Thyroid gland (tissue), 4 donors: ENCODE measurements at places on chromosomes 7 and 10. TPM values are rescaled to one million over a fixed set of nuclear protein-coding genes. Genes with fewer than 3 reads are reported as not detected.

Gene MYL7
- total RNA-seq, result not detected

Gene ANKRD1
- total RNA-seq, result not detected

Gene LIPM
- not detected for total RNA-seq

Gene KIAA1549
- total RNA-seq, result 3.8 TPM

DNA sequence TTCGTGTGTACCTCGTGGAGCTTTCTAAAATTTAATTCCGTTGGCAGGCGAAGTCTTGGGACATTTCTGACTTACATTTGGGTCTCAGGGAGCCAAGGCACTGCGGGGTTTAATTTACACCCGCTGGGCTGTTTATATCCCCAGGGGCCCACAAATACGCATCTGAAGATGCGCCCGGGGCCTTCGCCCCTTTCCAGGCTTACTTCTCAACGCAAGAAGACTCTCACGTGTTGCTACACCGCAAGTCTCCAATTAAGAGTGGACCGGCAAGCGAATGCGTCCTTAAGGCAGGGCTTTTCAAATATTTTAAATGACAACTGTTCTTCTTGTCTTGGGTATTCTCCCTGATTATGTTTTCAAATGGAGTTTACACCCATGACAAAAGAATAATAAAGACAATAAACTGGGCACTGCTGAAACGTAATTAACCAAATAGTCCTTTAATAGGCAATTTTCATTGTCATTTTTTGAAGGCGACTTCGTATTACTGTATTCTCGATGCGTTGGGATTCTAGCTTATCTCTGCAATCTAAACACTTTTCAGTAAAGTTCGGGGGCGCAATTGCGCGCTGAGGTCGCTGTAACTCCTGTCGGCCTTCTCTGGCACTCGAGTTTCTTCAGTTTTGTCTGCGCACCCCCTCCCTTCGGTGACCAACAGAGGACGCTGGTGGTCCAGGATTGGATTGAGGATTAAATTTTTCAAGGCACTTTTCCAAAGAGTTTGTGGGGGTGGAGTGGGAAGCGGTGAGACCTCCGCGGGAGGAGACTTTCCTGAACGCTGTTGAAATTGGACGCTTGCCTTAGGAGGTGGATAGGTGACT lies 837 bp upstream of the IGFBP3 start:
- H3K4me1 ChIP-seq, result peaks cover 14% of the 10 kb centered on the region
- H3K36me3 ChIP-seq, result no peaks in the 10 kb centered on the region
- H3K4me3 ChIP-seq, result peak overlapping the region; percentile 27
- DNase-seq, result peak; percentile 58
- H3K27me3 ChIP-seq, result no peaks in the 10 kb centered on the region

DNA sequence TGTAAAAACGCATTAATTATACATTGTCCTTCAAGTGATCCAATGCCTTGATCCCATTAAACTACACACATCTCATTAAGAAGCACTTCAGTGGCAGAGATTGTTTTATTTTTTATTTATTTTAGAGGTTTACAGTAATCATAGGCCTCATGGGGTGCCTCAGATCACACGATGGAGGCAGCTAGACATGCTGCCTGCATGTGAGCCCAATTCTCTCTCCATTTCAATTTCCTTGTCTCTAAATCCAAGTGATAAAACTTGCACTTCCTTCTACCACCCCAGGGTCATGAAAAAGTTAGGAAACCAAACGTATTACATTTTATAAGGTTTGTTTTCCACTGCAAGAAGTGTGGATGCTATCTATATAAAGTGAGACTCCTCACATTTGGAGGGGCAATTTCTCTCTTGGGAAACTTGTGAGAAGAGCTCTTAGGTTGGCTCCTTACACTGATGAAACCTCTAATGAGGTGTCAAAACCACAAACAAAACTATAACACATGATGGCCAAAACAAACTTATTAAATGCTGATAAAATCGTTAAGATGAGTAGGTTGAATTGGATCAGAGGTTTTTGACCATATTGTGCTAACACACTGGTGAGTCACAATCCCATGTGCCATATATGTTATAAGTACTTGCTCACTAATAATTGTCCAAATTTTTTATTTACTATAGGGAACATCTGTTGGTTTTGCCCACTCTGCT lies 22.3 kb upstream of the XPNPEP1 start:
- no peaks in the 10 kb centered on the region for H3K36me3 ChIP-seq
- H3K4me1 ChIP-seq, result peaks cover 15% of the 10 kb centered on the region
- no peak overlapping the region for H3K4me3 ChIP-seq
- no peaks in the 10 kb centered on the region for H3K27me3 ChIP-seq
- no peak overlapping the region for H3K27ac ChIP-seq
- DNase-seq, result no peak

DNA sequence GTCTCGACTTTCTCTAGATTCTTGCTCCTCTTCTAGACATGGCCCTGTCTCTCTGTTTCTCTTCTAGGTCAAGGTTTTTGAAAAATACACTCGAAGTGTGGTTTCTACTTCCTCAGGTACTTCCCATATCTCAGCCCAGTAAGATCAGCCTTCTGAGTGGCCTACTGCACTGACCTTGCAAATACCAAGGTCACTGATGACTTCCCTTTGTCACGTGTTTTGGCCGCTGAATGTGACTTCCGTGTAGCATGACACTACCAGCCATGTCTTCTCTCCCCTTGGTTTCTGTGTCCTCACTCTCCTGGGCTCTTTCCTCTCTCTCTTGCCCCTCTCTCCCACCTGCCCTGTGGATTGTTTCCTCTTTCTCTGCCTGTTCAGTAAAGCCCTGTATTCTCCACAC lies 7.9 kb upstream of the WIPF3 start:
- no peak overlapping the region for H3K27ac ChIP-seq
- no peaks in the 10 kb centered on the region for H3K27me3 ChIP-seq
- no peak for DNase-seq
- H3K4me1 ChIP-seq, result no peaks in the 10 kb centered on the region
- no peaks in the 10 kb centered on the region for H3K36me3 ChIP-seq

DNA sequence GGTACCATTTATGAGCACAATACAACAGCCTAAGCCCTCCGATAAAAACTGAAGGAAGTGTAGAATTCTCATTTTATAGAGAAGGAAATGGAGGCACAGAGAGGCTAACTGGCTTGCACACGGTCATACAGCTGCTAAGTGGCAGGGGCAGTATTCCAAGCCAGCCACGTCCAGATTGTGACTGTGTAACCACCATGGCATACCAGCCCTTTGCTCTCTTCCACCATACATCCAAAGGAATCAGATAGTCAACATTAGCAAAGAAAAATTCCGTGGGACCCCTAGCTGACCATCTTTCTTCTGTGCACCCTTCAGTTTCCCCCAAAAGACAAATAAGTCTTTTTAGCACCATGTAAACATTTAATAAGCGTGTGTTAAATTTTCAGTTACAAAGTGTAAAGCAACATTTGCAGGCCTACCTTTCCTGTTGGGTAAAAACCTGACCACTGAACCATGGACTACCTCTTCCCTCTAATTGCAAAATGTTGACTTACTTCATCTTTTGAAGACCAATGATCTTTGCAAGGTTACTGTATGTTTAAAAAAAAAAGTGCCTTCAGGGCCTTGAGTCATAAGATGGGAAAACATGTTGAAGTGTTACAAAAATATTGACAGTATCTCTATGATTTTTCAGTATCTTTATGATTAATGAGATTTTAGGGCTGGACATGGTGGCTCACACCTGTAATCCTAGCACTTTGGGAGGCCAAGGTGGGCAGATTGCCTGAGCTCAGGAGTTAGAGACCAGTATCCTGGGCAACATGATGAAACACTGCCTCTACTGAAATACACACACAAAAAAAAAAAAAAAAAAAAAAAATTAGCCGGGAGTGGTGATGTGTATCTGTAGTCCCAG lies 24.3 kb upstream of the PDZD8 start:
- DNase-seq, result no peak
- H3K27me3 ChIP-seq, result no peaks in the 10 kb centered on the region
- no peak overlapping the region for H3K27ac ChIP-seq
- H3K4me1 ChIP-seq, result no peaks in the 10 kb centered on the region
- no peak overlapping the region for H3K4me3 ChIP-seq

- no peaks in the 10 kb centered on the region for H3K27me3 ChIP-seq
- no peak overlapping the region for H3K4me3 ChIP-seq
- no peaks in the 10 kb centered on the region for H3K36me3 ChIP-seq
- DNase-seq, result no peak
- H3K4me1 ChIP-seq, result peaks cover 6% of the 10 kb centered on the region
Measured at GRCh38 chr10:110214371-110214826, 7.0 kb downstream of the MXI1 start.

DNA sequence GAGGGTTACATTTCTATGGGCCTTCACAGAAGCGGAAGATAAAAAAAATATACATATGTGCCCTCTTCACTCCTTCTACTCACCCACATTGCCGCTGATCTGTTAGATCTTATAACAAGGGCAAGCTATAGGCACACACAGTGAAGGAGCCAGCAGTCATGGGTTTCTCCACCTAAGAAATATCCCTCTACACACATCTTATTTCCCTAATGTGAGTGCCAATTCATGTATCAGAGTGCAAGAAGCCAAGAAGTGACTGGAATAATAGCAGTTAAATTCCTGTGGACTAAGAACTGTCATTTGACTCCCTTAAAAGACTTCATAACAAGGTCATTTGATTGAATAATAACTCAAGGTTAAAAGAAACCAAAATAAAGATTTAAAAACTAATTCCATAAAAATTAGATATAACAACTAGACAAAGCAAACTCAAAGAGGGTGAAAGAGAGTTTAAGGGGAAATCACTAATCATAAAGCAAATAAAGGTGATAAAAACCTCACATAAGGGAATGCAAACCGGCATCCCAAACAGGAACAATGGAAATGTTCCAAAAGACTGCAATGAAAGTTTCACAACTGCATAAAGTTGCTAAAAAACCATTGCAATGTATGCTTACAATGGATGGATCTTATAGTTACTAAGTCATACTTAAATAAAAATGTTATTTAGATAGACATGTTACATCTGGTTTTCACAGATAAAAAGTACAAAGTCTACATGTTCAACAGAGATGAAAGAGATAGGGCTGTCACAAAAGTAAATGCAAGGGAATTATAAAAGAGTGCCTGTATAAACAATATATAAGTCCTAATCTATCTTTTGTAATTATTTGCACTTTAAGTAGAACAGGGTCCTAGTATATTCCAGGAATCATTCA lies 42.8 kb downstream of the ARHGAP21 start:
- H3K4me1 ChIP-seq, result no peaks in the 10 kb centered on the region
- H3K4me3 ChIP-seq, result no peak overlapping the region
- H3K27ac ChIP-seq, result no peak overlapping the region
- no peak for DNase-seq

DNA sequence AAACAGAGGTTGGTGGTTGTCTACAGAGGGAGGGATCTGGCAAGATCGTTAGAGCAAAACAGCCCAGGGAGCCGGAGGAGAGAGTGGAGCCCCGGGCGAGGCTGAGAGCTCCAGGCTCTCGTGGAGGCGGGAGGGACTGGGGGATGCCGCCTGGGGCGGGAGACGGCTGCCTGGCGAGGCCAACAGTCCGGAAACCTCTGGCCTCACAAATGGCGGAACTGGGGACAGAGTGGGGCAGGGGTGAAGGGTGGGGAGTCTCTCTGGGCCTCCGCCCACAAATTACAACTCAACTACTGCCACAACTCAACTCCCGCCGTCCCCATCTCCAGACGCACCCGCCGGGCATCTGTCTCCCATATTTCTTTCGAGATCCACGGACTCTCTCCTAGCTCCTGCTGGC lies 47.7 kb downstream of the CLEC2L start:
- H3K27ac ChIP-seq, result no peak overlapping the region
- peaks cover 19% of the 10 kb centered on the region for H3K36me3 ChIP-seq
- H3K27me3 ChIP-seq, result no peaks in the 10 kb centered on the region
- DNase-seq, result no peak

- no peaks in the 10 kb centered on the region for H3K27me3 ChIP-seq
- no peak overlapping the region for H3K27ac ChIP-seq
- H3K36me3 ChIP-seq, result no peaks in the 10 kb centered on the region
- H3K4me3 ChIP-seq, result no peak overlapping the region
- DNase-seq, result no peak
Measured at GRCh38 chr10:31771331-31771831, 157.2 kb downstream of the ARHGAP12 start.

- peaks cover 6% of the 10 kb centered on the region for H3K4me1 ChIP-seq
- no peak for DNase-seq
- H3K4me3 ChIP-seq, result no peak overlapping the region
- H3K27me3 ChIP-seq, result peaks cover 81% of the 10 kb centered on the region
- no peaks in the 10 kb centered on the region for H3K36me3 ChIP-seq
- no peak overlapping the region for H3K27ac ChIP-seq
Measured at GRCh38 chr7:1227071-1227804, 5.4 kb upstream of the UNCX start.

- H3K36me3 ChIP-seq, result no peaks in the 10 kb centered on the region
- no peak overlapping the region for H3K4me3 ChIP-seq
- peak; percentile 86 for DNase-seq
- H3K27me3 ChIP-seq, result no peaks in the 10 kb centered on the region
- peaks cover 6% of the 10 kb centered on the region for H3K4me1 ChIP-seq
Measured at GRCh38 chr7:35003679-35004303, 33.5 kb downstream of the DPY19L1 start.

GRCh38 chr7:3461923-3462322 lies 160.9 kb downstream of the SDK1 start:
- no peak overlapping the region for H3K27ac ChIP-seq
- H3K36me3 ChIP-seq, result no peaks in the 10 kb centered on the region
- no peaks in the 10 kb centered on the region for H3K4me1 ChIP-seq

DNA sequence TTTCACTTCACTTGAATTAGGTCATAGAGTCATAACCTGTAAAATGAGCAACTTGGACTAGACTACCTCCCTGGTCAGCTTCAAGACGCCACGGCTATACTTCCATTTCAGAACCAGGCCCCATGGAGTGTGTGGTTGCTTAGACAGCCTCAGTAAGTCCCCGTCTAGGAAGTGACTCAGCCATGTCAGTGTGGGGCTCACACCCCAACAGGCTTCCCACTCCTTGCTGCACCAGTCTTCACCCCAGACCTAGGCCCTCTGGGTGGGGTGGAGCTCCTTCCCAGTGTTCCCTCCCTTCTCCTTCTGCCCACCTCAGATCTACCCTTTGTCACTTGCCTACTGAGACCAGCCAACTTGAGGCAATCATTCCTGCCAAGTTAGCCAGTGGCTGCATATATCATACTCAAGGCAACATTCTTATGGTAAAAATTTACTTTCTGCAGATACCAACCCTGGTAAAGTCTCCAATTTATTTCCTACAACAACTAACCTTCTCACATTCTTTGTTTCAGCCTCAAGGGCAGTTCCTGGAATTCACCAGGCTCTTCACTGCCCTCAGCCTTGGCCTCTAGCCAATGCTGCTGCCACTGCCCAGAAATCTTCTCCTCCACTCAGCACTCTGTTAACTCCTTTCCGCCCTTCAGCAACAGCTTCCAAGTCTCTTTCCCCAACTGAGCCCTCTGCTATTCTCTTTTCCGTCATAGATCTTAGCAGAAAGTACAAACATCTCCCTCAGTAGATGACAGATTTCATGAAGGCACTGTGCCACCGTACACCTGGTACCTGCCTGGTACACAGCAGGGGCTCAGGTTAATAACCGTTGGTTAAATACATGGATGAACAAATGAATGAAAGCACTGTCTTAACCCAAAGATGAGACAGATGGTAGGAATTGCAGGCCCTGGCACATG lies 31.3 kb upstream of the ZNRF2 start:
- no peaks in the 10 kb centered on the region for H3K36me3 ChIP-seq
- peak; percentile 91 for DNase-seq
- peak overlapping the region; percentile 97 for H3K27ac ChIP-seq
- peaks cover 41% of the 10 kb centered on the region for H3K4me1 ChIP-seq
- H3K4me3 ChIP-seq, result no peak overlapping the region

GRCh38 chr10:22110761-22111160 lies 107.1 kb downstream of the EBLN1 start:
- H3K27ac ChIP-seq, result no peak overlapping the region
- DNase-seq, result no peak
- no peaks in the 10 kb centered on the region for H3K36me3 ChIP-seq
